ENCODE measurements at places on chromosomes 11 and 22.
A peak's percentile ranks its signal among the peaks of the same experiment; 100 is the strongest.

- no peak for DNase-seq
Observed at GRCh38 chr11:88164320-88164719, 10.9 kb downstream of the RAB38 start.

GRCh38 chr11:76248210-76248609 lies 41.9 kb upstream of the WNT11 start:
- no peak for DNase-seq

GRCh38 chr11:76798202-76798581 lies 15.0 kb downstream of the TSKU start:
- no peak for DNase-seq

DNA sequence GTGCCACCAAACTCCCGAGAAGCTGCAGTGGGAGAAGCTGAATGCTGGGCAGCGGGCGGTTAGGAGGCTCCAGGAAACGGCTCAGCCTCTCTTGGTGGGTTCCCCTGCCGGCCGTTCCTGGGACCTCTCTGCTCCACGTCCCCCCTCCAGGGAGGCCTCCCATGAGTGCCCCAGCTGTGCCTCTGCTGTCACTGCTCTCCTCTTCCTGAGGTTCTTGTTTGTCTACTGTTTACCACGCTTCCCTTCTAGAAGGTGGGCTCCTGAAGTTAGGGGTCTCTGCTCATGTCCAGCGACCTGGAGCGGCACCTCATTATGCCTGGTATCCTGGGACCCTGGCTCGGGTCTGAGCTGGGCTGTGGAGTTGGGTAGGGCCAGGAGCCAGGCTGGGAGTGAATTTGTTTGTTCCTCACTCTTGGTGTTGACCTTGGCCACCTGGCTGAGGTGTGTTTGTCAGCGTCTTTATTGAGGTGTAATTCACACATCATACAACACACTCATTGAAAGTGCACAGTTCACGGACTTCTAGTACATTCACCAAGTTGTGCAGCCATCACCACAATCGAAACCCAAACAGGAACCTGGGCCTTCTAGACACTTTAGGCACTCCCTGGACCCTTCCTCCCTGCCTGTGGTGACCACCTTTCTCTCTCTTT lies 37.8 kb upstream of the GRAMD4 start:
- no peak for DNase-seq

DNA sequence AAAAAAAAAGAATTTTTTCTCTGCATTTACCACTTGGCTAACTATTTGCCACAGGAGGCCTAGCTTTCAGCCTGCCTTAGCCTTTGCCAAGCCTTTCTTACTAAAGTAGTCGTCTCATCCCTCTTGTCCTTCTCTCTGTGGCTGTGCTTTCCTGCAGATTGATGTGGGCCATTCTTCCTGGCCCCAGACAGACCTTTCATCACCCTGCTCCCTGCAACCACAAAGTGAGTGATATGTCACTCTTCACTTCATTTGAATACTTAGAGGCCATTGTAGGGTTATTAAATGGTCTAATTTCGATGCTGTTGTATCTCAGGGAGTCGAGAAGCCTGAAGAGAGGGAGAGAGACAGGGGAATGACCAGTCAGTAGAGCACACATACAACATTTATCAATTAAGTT lies 37.6 kb downstream of the ART5 start:
- DNase-seq, result no peak

DNA sequence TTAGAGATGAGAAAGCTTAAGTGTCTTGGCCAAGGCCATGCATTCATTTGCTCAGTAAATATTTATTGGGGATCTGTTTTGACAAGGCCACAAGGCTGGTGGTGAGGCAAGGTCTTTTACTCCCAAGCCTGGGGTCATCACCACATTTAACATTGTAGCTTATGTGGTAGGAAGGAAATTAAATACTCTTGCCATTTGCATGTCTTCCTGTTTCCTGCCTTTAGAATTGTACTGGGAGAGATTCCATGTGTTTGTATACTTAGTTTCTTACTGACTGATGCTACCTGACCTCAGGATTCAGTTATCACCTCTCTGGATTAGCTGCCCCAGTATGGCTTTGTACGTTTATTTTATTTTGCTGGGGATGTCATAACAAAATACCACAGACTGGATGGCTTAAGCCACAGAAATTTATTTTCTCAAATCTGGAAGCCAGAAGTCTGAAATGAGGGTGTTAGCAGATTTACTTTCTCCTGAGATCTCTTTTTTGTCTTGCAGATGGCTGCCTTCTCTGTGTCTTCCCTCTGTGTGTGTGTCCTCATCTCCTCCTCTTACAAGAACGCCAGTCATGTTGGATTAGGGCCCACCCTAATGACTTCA lies 44.8 kb downstream of the SPECC1L start:
- no peak for DNase-seq

- DNase-seq, result no peak
Observed at GRCh38 chr22:49321477-49322055, 506.1 kb downstream of the BRD1 start.

DNA sequence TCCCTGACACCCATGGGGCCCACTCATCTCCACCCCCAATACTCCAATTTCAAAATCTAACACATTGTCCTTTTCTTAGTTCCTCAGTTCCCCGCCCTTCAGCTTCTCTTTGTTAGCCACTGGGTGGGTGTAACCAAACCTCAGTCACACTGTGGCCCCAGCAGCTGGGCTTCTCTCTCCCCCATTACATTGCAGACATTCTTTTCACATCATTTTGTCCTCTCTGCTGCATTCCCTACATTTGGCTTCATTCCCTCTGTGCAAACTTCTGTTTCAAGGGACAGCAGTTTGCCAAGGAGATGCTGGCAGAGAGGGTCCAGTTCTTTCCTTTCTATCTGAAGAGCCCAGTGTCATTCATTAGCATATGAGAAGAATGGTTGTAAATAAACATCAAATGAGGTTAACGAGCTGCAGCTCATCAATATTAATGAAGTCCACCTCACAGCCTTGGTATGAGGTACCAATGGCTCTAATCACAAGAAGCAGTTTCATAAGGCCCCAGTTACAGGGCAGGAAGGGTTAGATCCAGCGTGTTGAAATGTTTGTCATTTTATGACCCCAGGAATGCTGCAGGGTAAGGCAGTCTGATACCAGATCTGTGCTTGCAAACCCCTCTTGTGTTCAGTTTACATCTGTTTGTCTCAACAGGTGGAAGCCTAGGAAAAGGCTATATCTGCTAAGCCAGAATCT lies 72.3 kb downstream of the ARFGAP2 start:
- DNase-seq, result no peak

DNA sequence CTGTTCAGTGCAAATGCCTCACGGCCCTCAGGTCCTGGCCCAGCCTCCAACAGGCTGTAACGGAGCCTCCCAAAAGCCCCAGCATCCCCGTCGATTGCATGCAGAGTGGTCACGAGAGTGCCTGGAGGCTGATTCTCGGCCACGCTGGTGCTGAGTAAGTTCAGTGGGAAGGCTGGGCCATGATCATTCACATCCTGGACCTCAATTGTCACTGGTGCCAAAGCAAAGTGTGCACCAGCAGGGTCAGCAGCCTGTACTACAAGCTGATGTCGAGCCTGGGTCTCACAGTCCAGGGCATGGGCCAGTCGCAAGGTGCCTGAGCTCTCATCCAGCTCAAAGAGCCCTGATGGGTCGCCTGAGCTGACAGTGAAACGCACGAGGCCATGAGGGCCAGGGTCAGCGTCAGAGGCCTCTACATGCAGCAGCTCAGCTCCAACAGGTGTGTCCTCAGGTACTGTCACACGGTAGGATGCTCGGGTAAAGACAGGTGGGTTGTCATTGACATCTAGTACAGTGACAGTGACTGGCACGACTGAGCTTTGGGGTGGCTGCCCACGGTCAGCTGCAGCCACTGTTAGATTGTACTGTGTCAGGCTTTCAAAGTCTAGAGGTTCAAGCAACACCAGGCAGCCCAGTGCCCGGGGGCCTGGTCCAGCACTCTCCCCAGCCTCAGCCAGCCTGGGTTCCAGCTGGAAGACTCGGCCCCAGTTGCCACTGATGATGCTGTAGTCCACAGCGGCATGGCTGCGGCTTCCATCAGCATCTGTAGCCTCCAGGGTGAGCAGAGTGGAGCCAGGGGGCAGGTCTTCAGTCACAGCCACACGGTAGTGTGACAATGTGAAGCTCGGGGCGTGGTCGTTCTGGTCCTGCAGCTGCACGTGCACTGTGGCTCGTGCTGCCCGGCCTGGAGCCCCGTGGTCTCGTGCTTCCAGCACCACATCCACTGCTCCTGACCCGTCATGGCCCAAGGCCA lies 4.5 kb upstream of the TPP1 start:
- no peak for DNase-seq

DNA sequence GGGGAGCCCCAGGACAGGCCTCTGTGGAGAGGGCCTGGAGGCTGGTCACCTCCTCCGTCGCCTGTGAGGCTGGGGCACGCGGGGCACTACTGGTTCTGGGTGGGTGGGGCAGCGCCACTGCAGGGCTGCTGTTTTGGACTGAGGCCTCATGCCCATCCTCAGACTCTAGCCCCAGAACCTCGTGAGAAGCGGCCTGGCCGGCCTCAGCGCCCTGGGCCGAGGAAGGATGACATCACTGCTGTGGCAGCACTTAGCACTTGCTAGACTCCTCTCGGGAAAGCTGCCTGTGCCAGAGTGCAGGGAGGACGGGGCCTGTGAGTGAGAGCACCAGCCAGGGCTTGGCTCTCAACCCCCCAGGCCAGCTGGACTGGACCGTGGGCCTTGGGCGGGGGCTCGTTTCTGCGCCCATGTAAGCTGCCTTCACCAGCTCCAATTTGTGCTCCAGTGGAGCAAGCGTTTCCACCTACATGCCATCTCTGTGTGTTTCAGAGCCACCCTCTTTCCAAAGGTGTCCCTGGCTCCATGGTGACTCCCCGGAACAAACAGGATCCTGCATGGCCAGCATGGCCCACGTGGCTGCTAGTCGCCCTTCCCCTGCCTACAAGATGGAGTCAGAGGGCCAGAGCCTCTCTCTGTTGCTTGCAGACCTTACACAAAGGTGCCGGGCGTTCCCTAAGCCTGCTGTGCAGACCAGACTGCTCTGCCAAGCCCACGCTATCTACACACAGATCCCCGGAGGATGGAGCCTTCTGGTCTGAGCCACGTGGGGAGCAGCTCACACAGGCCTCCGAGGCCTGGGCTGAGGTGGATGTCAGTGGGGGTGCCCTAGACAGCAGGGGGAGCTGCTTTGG lies 102.9 kb downstream of the CTTN start:
- DNase-seq, result no peak

- DNase-seq, result no peak
Observed at GRCh38 chr11:119484741-119485605, 62.0 kb upstream of the THY1 start.

DNA sequence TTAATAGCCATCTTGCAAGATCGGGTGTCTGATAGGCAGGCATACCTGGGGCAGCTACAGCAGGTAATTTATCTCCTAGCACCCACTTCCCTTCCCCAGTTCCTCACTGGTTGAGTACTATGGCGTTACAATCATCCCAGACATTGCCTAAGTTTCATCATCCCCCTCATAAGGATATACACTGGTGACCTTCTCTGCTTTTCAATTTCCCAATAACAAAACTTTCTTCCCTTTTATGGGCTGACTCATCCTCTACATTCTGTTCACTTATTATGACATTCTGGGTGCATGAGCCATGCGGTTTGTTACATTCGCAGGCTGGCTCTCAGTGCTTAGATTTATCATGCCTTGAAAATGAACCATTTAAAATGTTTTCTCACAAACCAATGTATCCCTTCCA lies 5.0 kb upstream of the MRPL11 start:
- no peak for DNase-seq

GRCh38 chr22:19483481-19484244 lies 3.9 kb downstream of the CDC45 start:
- no peak for DNase-seq

DNA sequence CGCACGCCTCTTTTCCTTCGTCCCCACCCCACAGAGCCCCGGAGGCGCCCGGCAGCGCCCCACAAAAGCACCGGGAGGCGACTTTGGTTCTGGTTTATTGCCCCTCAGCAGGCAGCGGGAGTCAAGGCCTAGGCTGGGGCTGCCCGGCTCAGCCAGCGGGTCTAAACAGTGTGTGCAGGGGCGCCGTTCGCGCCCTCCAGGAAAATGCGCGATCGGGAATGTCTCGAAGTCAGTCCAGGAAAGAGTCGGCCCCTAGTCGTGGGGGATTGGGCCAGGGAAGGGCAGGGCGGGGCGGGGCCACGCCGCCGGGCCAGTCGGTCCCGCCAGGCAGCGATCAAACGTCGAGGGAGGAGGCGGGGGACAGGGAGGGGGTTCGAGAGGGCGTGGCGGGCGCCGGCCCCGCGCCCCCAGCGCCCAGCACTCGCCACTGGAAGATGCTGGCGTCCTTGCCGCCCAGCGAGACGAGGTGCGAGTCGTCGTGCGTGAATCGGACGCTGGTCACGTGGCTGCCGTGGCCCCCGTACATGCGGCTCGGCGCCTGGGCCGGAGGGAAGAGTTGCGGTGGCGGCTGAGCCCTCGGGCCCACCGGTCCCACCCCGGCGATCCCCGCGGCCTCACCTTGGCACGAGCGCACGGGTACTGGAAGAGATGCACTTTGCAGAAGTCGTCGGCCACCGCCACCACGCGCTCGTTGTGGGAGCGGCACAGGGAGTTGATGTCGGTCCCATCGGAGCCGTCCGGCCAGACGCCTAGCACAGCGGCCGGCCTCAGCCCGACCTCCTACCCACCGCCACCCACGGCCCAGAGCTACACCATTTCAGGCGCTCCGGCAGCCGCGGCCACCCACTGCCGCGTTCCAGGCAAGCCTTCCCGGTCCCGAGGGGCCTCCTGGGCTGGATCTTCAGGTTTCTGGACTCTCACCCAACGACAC lies 741 bp upstream of the MTA2 start:
- DNase-seq, result peak; percentile 75

GRCh38 chr11:79092791-79093353 lies 348.0 kb downstream of the TENM4 start:
- no peak for DNase-seq

DNA sequence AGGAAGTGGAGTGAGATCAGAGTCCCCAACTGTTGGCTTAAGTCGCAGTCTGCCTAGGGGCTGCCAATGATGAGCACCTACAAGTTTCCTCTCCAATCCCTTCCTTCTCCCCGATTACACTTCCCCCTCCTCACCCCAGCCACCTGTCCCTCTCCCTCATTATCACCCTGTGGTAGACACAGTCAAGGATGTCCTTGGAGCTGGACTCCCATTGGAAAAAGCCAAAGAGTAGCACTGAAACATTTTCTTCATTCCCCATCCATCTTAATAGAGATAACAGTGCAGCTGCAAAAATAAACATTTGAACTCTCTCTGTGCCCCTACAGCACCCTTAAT lies 146.2 kb downstream of the DBX1 start:
- no peak for DNase-seq

DNA sequence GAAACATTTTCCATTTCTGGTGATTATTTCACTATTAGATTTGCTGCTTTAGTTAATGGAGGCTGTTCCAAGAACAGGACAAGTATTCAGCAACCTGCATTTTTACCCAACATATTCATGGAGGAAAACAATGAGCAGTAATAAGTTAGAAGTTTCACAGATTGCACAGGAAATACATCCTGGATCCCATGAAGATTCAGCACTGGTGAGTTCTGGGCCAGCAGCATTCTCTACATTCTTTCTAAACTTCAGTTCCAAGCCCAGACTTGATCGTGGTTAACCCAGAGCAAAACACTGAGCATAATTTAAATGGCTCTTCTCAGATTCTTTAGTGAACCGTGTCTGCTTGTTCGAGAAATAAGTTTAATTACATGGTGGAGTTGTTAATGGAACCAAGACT lies 3.8 kb downstream of the FJX1 start:
- DNase-seq, result no peak

- no peak for DNase-seq
Observed at GRCh38 chr11:68976563-68976962, 4.2 kb downstream of the MRGPRD start.

All from NCI-H1930 (cell line).